Activated gamma-delta T cell treated with anti-CD3 and anti-CD28 coated beads, Interleukin-2, amount 50 U/mL, for 16 hours (primary cell): ENCODE measurements at places on chromosomes 2 and 18.

- DNase-seq, result no peak
Observed at GRCh38 chr2:150449856-150450255, 37.6 kb downstream of the RND3 start.

DNA sequence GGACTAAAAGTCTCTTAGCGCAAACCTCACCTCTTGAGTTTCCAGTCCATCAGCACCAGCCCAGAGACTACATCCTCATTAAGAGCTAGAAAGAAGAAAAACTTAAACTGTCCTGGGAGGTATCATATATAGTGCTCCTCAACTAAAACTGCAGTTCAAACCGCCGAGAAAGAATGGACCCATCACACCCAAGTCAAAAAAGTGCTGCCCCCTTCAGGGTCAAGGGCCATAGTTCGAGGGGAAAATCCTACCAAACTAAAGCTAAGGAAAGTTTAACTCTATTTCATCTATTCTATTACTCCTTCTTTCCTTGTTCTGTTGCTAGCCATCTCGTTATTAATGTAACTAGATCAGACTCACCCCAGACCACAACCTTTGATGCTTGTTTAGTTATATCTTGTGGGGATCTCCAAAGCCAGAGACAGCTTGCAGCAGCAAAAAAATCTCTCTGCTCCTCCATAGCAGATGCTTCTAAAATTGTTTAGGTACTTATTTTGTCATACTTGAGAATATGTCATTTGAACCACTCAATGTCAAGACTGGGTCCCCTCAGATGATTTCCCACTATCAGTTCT is 134.5 kb upstream of the RMP24 start:
- DNase-seq, result no peak

DNA sequence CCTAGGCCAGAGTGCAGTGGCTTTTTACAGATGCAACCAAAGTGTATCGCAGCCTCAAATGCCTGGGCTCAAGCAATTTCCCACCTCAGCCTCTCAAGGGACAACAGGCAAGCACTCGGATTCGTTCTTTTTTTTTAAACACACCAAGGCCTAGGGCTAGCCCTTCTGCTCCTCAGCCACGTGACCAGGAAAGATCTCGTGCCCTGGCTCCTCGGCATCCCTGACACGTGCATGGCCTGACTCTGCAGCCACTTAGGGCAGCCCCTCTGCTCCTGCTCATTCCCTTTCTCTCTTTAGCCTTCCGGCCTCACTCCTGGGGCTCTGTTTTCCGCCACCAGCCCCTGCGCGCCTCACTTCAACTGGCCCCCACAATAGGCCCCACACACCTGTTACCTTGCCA is 18.4 kb downstream of the FAM178B start:
- no peak for DNase-seq

GRCh38 chr2:73033142-73033765 is 38.3 kb downstream of the SFXN5 start:
- DNase-seq, result no peak

- no peak for DNase-seq
Observed at GRCh38 chr2:241728627-241729026, 5.8 kb upstream of the D2HGDH start.

GRCh38 chr2:143685421-143686078 is 556.3 kb downstream of the ARHGAP15 start:
- no peak for DNase-seq

GRCh38 chr2:164661349-164661748 is 40.1 kb upstream of the GRB14 start:
- DNase-seq, result no peak

DNA sequence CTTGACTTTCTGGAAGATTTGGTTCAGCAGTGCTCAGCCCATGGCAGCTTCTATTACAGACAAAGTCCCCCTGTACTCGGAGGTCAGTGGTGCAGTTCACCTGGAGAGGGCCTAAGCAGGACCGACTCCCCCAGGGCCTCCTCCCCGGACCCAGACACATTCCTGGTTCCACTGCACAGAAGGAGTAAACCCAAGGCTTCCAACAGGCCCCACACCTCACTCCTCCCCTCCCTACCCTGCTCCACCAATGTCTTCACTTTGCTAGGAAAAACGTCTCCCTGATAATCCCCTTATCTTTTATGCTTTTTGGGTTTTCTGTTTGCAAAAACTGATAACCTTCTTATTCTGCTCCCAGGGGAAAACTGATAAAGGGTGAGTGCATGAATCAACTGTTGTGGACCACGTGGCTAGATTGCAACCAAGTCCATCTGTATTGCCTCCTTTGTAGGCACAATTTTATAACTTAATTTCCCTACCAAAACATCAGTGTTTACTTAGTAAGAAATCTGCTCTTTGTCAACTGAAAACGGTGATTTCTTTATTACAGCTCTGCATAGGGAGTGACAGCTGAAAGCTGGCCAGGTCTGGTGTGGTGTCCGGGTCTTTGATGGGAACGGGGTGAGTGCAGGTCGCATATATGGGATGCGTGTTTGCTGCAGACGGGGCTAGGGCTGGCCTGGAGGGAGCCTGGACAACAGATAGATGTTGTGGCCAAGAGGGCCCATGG is 202.5 kb downstream of the GLI2 start:
- DNase-seq, result no peak

GRCh38 chr2:164920430-164920829 is 34.9 kb downstream of the SLC38A11 start:
- no peak for DNase-seq

DNA sequence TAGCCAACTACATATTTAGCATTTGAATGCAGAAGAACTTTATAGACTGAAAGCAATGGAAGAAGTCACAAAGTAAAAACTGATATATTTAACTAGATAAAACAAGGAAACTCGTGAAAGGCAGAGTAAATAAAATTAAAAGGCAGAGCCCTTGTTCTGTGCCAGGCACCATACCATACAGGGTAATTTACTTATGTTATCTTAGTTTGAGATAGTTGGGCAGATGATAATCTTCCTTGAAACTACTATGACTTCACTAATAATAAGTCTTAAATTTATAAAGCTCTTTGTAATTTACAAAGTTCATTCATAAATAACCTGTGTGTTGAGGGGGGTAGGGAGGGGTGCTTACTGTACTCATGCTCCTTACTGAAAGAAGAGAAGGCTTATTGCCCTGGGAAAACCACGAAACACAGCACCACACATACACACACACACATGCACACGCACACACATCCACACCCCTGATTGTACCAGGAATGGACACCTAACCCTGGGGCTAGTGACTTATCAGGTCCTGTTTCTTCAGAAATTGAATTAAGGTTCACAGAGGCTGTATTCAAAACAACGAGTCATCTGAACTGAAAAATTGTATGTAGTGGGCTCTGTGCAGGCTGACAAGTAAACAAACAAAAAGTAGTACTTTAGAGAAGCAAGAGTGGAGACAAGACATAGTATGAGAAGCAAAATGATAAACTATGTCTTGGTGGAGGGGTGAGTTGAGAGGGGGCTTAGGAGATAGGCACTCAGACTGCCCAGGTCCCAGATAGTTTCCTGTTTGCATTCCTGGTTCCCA is 38.1 kb downstream of the AGFG1 start:
- no peak for DNase-seq

GRCh38 chr2:154537024-154537423 is 161.5 kb upstream of the KCNJ3 start:
- DNase-seq, result no peak

- DNase-seq, result no peak
Observed at GRCh38 chr2:213087040-213087439, 64.4 kb downstream of the IKZF2 start.

DNA sequence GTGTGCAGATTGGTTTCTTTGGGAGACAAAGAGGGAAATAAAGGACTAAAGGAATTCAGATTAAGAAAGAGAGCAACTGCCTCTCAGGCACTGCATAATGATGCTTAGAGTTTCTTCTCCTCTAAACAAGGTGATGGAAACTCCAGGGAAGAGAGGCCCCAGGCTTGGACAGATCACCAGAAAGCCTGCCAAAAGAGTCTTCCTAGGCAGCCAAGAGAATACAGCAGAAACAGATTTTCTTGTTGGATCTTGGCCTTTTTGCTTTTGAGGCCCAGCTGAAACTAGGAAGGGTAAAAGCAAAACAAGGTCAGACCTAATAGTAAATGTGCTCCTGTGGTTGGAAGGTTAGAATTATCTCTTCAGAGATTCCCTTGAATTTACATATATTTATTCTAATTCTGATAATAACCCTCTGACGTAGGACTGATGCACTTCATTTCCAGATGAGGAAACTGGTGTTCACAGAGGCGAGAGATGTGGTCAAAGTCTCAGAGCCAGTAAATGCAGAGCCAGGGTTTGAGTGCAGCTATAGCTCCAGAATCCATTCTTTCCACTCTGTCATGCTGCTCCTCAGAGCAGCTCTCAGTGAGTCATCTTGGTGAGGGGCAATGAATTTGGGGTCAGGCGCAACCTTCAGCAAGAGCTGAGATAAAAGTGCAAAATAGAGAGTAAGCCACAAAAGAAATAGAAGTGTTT is 142.3 kb upstream of the FBXO11 start:
- no peak for DNase-seq

DNA sequence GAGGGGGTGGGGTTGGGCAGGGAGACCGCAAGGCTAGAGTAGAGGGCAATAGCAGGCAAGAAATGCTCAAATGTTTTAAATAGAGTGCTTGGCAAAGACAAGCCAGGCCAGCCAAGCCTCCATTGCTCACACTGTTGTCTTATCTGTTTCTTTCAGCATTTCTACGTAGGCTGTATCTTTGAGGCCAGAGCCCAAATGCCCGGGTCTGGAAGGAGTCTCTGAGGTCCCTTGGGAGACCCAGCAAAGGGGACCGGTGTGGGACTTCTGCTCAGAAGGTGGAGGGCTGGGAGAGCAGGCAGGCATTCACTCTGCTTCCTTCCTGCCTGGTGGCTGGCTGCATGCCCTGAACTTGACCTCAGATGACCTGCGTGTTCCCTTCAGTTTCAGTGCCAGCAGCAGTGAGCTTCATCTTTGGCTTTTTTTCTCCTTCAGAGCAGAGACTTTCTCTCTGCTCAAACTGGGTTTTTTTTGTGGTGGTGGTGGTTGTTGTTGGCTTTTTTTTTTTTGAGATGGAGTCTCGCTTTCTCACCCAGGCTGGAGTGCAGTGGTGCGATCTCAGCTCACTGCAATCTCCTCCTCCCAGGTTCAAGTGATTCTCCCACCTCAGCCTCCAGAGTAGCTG is 13.7 kb upstream of the TET3 start:
- DNase-seq, result no peak

- no peak for DNase-seq
Observed at GRCh38 chr18:35497027-35497369, 762 bp downstream of the INO80C start.

DNA sequence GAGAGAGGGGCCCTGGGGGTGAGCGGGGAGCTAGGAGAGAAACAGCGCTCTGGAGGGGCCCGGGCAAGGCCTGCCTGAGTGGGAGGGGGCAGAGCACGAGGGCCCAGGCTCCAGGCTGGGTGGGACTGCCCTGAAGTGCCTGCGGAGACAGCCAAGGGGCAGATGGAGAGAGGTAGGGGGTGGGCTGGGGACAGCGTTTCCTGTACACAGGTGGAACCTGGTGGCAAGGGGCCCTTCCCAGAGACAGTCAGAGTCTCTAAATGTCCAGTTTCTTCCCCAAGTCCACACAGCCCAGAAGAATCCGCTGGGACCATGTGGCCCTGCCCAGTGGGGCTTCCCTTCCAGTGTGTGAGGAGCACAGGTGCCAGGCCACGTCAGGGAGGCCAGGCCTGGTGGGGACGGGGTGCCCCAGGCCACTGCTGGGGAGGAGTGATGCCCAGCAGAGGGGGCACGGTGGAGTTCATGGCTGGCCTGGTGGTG is 1.7 kb upstream of the GPR35 start:
- DNase-seq, result no peak

DNA sequence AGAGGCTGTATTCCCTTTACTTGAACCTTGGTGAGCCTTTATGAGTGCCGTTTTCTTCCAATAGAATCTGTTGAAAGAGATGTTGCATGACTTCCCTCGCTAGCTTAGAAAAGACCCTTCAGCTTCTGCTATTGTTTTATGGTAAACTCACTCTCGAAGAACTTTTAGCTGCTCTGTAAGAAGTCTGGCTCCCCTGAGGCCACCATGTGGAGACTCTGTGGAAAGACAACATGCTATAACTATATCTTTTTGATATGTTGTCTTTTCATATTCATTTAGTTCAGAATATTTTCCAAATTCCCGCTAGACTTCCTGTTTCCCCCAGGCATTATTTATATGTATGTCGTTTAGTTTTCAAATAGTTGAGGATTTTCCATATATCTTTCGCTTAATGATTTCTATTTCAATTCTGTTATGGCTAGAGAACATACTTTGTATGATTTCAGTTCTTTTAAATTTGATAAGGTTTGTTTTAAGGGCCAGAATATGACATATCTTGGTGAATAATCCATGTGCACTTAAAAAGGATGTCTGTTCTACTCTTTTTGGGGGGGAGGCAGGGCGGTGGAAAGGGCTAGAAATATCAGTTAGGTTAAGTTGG is 64.1 kb downstream of the PTPN4 start:
- DNase-seq, result no peak

DNA sequence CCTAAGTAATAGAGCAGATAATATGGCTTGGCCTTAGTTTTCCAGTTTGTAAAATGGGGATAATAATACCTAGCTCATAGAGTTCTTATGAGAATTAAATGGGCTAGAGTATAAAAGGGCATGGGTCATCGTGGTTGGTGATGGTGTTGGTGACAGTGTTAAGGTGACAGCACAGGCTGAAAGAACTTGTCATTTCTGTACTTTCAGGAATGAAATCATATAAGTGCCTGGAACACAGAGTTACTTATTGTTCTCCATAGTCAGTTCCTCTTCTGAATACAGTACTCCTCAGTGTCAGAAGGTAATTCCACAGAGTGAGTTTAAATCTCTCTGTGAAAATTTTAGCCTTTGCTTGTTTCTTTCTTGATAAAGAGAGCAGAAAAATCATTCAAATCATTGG is 42.4 kb downstream of the KIF5C start:
- DNase-seq, result no peak

DNA sequence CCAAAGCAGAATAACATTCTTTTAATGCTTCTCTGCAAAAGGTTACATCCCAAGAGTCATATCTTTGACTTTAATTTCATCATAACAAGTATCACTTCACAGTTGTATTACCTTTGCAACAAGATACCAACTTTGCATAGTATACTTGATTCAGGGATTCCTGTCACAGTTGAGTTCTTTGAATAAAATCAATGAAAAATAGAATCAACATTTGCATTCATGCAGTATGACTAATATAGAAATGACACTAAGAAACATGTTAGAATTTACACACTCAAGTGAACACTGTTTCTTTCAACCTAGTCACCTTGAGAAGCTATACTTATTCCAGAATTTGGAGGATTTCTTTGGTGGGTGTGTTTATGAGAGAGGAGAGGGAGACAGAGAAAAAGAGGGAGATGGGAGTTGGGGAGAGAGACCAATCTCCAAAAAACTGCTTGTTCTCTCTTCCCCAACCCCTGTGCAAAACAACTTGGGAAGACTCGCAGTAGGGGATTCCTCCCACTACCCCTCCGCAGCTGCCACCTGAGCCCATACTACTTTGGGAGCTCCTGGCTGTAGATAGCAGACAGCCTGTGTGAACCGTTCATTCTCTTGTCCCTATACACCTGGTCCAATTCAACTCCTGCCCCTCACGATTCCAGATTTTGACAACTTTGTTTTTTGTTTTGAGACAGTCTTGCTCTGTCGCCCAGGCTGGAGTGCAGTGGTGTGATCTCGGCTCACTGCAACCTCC is 57.7 kb downstream of the PELI1 start:
- DNase-seq, result no peak
